ENCODE measurements at places on chromosomes 12 and 14.

GRCh38 chr14:88824314-88825077 lies at the start of gene TTC8:
TSS of gene TTC8 (plus strand) at chr14:88824651. CDS start at chr14:88824708, 57 bp downstream.
- peak; percentile 59 for DNase-seq

DNA sequence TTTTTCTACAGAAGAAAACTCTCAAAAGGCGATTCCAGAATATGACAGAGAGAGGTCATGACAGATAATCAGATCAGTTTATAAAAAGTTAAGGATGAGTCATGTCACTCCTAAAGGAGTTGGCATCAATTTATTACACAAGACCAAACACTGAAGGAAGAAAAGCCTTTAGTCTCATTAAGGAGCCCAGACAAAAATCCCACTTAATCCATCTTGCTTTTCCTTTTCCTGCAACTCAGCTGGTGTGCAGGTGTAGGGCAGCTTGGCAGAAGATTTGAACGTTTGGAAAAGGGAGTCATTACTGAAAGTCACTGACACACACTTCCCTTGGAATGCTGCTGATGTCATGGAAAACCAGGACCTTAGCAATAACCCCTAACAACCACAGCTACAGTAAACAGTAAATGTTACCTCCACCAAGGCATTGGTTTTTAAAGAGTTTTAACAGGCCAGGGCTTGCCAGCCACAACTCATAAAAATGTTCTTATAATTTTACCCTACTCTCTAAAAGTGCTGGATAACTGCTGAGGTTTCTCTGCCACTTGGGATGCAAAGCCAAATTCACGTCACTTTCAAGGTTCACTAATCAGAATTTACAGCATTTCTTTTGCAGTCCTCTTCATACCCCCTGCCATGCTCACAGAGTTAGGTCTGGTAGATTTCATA lies 320.6 kb downstream of the RAD51B start:
- DNase-seq = no peak

GRCh38 chr12:115823635-115824034 lies 453.9 kb downstream of the MED13L start:
- no peak for DNase-seq

DNA sequence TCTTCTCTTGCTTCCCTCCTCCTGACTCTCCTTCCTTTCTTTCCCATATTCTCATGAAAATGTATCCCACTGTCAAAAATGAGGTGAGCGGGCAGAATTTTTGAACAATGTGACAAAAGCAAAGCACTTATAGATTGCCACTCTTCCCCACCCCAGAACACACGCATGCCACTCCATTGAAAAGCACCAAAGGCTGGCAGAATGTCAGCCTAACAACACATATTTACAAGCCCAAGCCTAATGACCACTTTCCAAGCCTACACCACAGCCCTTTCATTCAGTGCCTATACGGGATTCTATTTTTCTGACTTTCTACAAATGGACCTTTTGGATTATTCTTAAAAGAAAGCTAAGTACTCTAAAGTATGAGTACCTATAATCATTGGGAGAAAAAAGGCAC lies 62.9 kb upstream of the METAP2 start:
- no peak for DNase-seq

GRCh38 chr12:71400481-71400880 lies 39.1 kb upstream of the LGR5 start:
- DNase-seq = no peak

GRCh38 chr14:75156901-75157300 lies 19.5 kb downstream of the TMED10 start:
- DNase-seq = no peak

DNA sequence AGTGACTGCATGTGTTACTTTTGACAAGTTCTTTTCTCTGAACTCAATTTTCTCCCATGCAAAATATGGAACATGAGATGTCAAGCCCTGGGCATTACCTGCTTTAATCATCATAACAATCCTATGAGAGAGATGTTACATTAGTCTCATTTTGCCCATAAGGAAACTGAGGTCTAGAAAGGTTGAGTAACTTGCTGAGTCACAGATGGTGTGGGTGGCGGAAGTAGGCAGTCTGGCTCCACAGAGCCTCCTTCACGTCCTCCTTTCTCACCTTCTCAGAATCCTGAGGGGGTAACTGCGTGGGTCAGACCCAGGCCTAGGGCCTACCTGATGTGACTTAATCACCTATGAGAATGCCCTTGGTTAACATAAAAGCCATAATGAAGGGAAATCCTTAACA lies 50.7 kb downstream of the TMTC1 start:
- no peak for DNase-seq

DNA sequence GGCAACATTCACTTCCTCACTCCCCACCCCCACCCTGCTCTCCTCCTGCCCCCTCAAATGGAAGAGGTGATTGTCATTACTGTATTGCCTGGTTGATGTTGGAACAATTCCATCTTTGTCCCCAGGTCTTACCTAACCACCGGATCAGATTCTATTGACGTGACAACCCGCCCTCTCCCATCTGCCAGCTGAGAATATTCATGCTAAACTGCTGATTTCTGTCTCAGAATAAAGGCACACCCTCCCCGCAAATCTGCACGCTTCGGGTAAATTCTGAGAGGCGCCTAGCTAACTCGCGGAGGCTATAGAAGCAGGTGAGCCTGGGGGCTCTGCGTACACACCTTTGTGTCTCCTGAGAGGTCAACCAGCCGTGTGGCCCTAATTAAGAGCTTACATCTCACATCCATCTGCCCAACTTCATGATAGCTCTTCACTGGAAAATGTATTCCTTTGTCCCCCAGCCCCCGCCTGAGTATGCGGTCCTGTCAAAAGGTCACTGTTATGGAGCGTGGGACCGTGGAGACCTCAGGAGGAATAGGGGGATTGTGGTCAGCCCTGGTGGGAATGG lies 1054.3 kb downstream of the VRK1 start:
- no peak for DNase-seq

GRCh38 chr12:90396556-90396955 lies 558.4 kb downstream of the CCER1 start:
- DNase-seq = no peak

GRCh38 chr14:73251516-73252215 lies 14.4 kb downstream of the PAPLN start:
- no peak for DNase-seq

DNA sequence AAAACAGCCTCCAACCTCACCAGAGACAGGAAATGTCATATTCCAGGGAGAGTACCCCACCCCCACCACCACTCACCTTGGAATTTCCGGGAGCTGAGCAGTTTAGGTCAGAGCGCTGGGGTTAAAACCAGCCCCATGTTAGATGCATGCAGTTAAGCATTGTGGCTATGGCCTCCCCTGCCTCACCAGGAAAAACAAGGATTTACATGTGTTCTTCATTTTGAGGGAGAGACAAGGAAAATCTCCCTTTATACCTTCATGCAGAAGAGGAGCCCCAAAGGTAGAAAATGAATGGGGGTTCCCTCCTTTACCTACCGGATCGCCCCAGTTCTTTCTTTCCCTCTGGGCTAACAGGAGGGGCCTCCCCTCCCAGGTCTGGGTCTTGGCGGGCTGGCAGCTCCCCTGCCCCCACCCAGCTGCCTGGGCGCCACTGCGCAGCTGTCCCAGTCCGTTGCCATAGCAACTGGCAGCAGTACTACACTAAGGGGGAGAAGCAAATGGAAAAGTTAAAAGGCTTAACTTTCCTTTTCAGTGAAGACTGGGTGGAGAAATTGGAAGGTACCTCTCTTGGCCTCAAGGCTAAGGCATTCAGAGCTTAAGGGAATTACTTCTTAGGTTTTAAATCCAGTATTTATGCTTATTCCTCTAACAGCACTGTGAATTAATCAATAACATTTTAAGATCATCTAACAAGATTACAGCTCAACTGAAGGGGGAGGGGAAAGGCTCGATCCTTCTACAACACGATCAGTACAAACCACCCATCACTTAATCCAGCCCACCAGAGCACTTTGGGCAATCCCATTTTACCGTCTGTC lies 20.5 kb downstream of the CBX5 start:
- peak; percentile 30 for DNase-seq

DNA sequence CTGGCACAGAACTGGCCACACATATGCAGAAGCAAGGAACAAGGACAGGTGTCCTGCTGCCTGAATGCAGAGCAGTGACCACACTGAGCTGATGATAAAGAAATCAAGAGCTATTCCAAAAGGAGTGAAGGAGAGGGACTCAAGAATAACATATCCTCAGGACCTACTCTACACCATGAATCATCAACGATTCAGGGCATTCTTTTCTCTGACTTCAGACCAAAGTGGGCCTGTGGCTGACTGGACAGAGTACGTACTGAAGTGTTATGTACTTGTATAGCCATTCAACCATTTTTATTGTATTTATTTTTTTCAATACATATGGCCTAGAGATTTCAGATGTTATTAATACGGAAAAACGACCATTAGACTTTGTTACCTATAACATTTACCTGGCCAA lies 177.5 kb upstream of the TMTC1 start:
- DNase-seq = no peak

- DNase-seq = no peak
Observed at GRCh38 chr12:94276725-94277124, 128.3 kb downstream of the PLXNC1 start.

- DNase-seq = no peak
Observed at GRCh38 chr14:102212356-102212755, 72.7 kb downstream of the WDR20 start.

DNA sequence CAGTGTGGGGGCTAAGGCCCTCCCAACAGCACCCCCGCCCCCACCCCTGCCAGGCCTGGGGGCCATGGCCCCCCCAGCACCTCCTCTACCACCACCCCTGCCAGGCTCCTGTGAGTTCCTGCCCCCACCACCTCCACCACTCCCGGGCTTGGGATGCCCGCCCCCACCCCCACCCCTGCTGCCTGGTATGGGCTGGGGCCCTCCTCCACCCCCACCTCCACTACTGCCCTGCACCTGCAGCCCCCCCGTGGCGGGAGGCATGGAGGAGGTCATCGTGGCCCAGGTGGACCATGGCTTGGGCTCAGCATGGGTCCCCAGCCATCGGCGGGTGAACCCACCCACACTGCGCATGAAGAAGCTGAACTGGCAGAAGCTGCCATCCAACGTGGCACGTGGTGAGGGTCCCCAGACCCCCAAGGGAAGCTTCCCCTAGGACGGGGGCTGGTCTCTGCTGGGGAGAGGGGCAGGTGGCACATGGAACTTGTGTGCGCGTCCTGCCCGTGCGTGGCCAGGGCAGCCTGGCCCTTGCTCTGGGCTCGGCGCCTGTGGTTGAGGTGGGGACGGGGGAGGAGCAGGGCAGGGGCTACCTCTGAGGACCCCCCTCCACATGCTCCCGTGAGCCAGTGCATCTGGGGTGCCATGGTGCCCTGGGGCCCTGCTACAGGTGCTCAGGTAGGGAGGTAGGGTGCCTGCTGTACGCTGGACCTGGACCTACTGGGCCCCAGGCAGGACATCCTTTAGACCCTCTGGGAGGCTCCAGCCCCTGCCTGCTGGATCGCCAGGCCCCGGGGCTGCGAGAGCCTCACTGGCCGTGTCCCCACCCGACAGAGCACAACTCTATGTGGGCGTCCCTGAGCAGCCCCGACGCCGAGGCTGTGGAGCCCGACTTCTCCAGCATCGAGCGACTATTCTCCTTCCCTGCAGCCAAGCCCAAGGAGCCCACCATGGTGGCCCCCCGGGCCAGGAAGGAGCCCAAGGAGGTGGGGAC lies 16.1 kb upstream of the ADSS1 start:
- DNase-seq = no peak

GRCh38 chr12:64883264-64884163 lies 59.1 kb downstream of the TBC1D30 start:
- no peak for DNase-seq

- DNase-seq = no peak
Observed at GRCh38 chr14:99744199-99744872, 48.9 kb upstream of the EML1 start.

DNA sequence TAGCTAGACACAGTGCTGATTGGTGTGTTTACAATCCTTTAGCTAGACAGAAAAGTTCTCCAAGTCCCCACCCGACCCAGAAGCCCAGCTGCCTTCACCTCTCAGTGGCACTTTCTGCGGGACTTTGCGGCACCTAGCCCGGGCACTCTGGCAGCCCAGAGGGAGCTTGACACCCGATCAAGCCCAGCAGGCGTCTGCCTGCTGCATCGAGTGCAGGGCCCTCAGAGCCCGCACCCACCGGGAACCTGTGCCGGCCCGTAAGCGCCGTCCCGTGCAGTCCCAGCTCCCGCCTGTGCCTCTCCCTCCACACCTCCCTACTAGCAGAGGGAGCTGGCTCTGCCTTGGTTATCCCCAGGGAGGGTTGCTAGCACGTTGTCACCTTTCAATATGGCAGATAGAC lies 631.0 kb upstream of the STXBP6 start:
- no peak for DNase-seq

GRCh38 chr14:20686386-20687143 lies 2.0 kb upstream of the ANG start:
- no peak for DNase-seq

GRCh38 chr12:75155962-75156361 lies 53.7 kb downstream of the KCNC2 start:
- DNase-seq = no peak

GRCh38 chr14:104150136-104151025 lies 12.0 kb downstream of the KIF26A start:
- no peak for DNase-seq

DNA sequence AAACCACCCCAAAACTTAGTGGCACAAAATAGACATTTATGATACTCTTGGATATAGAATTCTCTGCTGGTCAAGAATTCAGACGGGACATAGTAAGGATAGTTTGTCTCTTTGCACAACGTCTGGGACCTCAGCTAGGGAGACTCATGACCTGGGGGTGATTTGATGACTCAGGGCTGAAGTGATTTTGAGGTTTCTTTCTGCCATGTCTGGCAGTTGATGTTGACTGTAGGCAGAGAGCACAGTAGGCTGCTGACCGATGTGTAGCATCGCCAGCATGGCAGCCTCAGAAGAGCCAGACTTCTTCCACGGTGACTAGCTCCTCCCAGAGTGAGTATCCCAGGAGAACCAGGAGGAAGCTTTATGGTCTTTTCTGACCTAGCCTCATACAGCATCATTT lies 88.9 kb upstream of the FRMD6 start:
- no peak for DNase-seq

GRCh38 chr14:23321572-23322547 lies 603 bp downstream of the PABPN1 start:
- DNase-seq = no peak

- no peak for DNase-seq
Observed at GRCh38 chr14:100438678-100439592, 115.8 kb downstream of the SLC25A47 start.

DNA sequence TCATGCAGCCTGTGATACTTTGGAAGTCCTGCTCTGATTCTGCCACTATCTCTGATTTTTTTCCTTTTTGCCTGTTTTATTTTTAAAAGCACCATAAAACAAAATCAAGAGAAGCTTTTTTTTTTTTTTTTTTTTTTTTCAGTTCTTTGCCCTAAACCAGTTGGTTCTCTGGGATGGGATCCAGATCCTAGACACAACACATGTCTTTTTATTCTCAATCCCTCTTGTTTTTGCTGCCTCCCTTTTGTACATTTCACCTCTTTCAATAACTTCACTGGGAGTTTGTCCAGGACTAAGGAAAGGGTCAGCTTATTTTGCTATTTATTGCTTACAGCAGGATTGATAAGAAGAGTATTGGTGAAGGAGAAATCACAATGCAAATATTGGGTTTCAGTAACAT lies 139.4 kb downstream of the GRIP1 start:
- no peak for DNase-seq

All from GM12864 (cell line).